ENCODE measurements at places on chromosomes 3 and 15.

GRCh38 chr3:2937055-2937454 is 173.1 kb downstream of the IL5RA start:
- no peak for DNase-seq

- no peak for DNase-seq
Measured at GRCh38 chr3:15768421-15769255, 29.1 kb downstream of the ANKRD28 start.

GRCh38 chr15:83320844-83321243 is 36.4 kb upstream of the BNC1 start:
- DNase-seq = no peak

DNA sequence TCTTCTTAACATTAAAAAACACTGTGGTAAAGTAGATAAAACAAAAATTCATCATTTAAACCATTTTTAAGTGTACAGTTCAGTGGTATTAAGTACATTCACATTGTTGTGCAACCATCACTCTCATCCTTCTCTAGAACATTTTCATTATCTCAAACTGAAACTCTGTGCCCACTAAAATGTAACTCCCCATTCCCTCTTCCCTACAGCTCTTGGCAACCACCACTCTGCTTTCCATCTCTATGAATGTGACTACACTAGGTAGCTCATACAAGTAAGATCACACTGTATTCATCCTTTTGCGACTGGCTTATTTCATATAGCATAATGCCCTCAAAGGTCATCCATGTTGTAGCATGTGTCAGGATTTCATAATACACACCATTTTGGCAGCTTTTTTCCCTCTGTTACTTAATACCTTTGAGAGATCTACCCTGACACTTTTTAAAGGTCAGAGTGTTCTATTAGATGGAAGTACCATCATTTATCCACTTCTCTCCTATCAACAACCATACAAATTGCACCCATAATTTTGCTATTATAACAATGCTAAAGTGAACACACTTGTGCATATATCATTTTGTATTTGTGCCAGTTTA is 42.9 kb upstream of the FRMD4B start:
- DNase-seq = no peak

DNA sequence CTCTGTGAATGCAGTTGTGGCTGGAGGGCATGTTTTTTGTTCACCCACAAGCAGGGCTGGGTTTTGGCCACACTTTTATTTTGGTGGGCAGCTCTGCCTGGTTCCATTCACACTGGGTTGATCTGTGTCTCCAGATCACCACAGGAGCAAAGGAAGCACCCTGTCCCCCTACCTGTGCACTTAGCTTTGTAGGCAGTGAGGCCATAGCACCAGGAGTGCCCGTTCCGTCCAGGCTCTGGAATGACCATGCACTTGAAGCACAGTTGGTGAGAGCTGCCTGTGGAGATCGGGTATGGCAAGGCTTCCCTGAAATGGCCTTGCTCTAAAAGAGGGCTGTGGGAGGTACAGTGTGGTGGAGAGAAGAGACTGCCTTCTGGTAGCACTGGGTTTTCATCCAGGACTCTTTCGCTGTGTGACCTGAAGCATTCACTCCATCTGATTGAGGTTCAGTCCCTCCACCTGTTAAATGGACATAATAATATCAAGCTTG is 31.7 kb downstream of the MINAR1 start:
- DNase-seq = no peak

GRCh38 chr3:45311953-45312801 is 76.2 kb upstream of the LARS2 start:
- no peak for DNase-seq

DNA sequence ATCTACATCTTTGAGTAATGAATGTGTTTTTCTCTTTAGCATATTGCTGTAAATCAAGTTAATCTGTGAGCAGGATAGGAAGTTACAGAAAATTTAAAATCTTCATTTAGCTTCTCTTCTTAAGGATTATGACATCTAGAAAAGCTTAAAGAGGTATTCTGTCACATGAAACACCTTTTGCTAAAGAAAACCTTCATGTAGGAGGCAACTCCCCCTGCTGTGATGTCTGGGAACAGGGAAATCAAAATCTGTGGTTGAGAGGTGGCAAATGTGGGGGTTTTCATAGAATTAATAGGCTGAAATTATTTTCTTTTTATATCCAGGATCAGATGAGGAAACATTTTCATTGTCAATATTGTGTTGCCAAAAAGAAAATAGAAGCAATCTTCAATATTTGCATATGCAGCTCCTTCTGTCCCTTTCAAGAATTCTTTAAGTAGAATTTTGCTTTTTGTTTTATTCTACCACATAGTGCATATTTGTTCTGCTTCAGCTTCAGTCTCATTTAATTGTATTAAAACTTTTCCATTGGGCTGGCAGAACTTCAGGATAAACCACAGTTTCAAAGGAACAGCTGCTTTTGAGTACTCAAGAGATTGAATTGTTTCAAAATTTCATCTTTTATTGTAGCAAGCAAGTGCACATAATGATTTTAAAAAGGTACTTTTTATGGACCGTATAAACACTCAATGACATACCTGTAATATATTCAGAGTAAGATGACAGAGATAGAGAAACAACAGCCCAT is 128.4 kb downstream of the RAP2B start:
- no peak for DNase-seq

GRCh38 chr3:7423995-7424394 is 563.1 kb downstream of the GRM7 start:
- no peak for DNase-seq

- no peak for DNase-seq
Measured at GRCh38 chr3:120661106-120661905, 20.7 kb downstream of the HGD start.

Measured in stimulated activated CD4-positive, alpha-beta T cell treated with anti-CD3 and anti-CD28 coated beads, TNF-alpha, amount 100 ng/mL, for 1 hour (primary cell).